ENCODE measurements at places on chromosomes 4 and X.

DNA sequence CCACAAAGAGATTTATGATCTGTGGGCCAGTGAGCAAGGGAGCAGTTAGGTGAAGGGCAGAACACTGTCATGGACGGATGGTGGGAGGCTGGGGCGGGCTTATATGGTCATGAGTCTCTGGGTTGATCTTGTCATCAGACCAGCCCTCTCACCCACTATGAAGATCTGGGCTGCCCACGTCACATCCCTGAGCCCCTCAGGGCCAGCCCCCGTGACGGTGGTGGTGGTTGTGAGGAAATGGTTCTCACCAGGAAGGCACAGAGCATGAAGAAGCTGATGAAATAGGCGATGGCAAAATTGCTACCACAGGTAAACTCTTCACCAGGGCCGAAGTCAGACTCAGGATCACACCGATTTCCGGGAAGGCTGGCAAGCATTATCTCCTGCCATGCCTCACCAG, 11.1 kb upstream of the SYP start:
- no peak for DNase-seq

- no peak for DNase-seq
These were observed 22.0 kb upstream of the EIF4E start for GRCh38 chr4:98950925-98951324.

DNA sequence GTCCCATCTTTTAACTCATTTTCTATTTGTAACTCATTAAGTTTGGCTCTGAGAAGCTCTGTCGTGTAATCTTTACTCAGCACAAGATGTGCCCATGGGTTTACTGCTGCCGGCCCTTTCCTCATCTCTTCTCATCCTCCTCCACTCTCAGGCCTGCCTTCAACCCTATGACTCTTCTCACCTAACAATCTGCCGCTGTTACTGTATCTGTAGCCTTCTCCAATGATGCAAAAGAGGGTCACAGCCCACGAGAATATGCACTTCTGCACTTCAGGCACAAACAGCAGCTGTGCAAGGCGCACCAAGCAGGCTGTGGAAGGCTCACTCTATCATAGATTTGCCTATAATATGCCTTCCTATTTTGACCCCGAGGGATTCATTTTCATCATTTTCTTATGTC, 546.5 kb upstream of the GALNTL6 start:
- no peak for DNase-seq

DNA sequence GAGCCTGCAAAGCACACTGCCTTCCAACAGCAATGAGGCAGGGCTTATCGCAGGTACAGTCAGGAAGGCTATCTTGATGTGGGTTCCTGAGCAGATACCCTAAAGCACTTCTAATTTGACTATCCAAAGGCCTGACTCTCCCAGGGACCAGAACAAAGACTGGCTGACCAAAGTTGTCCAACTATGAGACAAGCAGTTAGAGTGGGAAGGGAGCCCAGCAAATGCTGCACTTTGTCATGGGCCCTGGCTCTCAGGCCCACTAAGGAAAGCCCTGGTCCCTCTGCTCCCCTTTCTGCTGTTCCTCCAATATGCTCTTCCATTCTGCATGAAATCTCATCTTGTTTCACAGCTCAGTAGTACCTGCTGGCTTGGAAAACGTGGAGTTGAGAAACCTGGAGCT, 391.0 kb downstream of the RAB28 start:
- no peak for DNase-seq

- peak; percentile 30 for DNase-seq
These were observed 12.7 kb upstream of the RBBP7 start for GRCh38 chrX:16882702-16883486.

DNA sequence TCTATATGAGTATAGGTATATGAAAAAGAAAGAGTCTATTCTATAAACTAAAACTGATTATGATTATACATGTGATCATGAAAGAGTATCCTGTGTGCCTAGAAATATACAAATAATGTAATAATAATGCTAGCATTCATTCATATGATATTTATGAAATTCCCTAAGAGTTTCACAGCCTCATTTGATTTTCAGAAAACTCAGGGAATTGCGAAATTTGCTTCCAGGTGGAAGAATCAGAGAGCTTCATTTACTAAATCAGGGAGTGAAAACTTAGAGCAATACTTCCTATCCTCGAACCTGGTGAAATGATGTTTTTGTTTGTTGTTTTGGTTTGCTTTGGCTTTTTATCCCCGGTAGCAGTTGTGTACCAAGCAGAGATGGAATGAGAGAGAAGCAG, 1105.7 kb upstream of the SLIT2 start:
- DNase-seq, result no peak

DNA sequence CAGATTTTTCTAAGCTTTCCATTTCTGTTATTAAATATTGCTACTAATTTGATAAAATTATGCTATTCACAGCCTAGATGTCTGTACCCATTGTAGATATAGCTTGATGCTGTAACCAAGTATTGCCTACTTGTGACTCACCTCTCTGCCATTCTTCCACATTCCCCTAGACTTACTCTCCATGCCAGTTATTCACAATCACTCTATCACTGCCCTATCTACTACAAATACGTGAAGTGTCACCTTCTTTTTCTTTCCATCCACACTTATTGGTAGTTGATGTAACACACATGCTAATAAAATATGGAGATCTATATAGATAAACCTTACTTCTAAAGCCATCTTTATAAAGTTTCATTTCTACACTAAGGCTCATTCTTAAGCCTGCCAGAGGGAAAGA, 179.4 kb upstream of the PACRGL start:
- no peak for DNase-seq

DNA sequence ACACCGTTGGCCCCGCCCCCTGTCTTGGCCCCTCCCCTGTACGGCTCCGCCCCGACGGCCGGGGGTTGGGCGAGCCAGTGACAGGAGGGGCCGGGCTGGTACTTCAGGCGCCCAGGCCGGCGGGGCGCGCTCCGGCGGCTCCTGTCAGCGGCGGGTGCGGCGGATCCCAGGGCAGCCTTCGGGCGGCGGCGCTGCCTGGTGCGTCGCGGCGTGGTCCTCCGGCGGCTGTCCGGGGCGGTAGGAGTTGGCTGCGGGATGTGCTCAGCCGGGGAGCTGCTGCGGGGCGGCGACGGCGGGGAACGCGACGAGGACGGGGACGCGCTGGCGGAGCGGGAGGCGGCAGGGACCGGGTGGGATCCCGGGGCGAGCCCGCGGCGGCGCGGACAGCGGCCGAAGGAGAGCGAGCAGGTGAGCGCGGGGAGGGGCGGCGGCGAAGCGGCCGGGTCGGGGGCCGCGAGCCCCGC, at the start of gene FAM241A:
Gene FAM241A, plus strand, starts transcription at position 129 of the 464 bp plus-strand sequence. Its CDS starts 127 bp downstream, at position 256.
- DNase-seq, result peak; percentile 87

DNA sequence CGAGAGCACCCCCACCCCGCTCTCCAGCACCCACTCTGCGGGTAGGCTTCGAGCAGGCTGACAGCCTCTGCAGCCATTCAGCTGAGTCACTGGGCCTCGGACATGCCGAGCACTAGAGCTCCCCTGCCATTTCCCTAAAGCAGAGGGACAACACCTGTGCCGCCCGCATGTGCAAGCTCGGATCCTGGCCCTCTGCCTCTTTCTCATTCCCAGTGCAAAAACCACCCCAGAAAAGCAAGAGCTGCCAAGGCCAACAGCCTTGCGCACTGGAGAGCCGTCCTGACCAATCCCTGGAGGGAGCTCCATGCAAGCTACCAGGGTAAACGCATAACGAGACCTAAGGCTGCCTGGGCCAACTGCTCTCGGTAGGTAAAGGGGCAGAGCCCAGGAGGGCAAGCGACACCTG, 5.3 kb downstream of the HCFC1 start:
- no peak for DNase-seq

- no peak for DNase-seq
These were observed 175.4 kb downstream of the SH3BGRL start for GRCh38 chrX:81377329-81377728.

- DNase-seq, result no peak
These were observed 1000.6 kb downstream of the CCSER1 start for GRCh38 chr4:91127831-91128230.

- no peak for DNase-seq
These were observed 32.6 kb downstream of the STAG2 start for GRCh38 chrX:123993904-123994635.

GRCh38 chr4:15714141-15714540, 11.3 kb downstream of the BST1 start:
- no peak for DNase-seq

- DNase-seq, result no peak
These were observed 14.7 kb upstream of the SPATA4 start for GRCh38 chr4:176210101-176210500.

DNA sequence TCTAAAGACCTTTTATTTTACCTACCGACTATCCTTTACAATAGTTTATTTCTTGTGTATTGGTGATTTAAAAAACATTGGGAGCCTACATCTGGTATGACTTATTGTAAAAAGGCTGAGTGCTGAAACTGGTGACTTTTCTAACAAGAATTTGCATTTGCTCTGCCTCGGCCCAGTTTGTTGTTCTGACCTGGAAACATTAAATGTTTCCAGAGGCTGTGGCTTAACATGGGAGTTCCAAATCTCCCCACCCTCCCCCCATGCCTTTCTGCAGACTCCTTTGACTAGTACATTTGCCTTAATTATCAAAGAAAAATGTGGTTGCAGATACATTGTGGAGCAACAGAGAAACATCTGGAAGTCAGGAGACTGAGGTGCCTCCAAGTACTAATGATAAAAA, 39.8 kb downstream of the SPCS3 start:
- DNase-seq, result no peak

GRCh38 chr4:169202145-169202699, 68.5 kb downstream of the SH3RF1 start:
- no peak for DNase-seq

DNA sequence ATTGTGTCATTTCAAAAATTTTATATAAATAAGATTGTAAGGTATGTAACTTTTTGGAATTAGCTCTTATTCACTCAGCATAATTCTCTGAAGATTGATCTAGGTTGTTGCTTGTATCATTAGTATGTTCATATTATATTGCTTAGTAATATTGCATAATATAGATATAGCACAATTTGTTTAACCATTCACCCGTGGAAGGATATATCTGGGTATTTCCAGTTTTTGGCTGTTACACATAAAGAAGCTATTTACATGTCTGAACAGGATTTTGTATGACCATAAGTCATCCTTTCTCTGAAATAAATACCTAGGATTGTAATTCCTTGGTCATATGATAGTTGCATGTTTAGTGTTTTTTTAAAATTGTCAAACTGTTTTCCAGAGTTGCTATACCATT, 82.5 kb downstream of the CPEB2 start:
- no peak for DNase-seq

DNA sequence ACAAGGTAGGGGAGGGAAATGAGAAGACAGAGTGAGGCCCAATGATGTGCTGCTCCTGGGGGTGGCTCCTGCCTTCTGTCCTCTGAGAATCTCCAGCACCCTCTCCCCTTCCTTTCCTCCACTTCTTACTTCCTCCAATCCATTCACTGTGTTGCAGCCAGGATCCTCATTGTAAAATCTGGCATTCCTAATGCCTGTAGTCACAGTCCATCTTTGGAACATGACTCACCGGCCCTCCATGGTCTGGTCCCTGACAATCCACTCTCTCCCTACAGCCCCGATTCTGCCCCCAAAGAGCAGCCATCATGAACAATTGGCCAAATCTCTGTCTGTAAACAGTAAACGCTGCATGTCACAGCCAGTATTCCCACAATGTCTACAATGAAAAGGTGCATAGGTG, 72.9 kb downstream of the CLNK start:
- DNase-seq, result no peak

DNA sequence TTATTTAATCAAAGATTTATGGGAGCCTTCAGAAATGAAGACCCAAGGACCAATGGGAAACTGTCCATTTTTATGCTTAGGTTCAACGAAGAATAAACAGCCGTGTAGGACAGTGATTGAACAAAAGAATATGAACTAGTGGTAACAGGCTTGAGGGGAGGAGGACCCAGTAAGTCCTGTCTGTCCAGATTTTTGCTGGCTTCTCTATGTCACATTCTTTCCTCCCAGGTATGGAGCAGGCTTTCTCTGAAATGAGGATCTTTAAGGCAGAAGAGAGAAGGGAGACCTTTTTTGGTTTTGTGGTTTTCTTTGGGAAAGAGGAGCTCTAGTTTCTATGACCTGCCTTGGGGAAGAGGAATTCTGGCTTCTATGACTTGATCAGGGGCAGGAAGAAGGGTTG, 74.1 kb downstream of the BANK1 start:
- no peak for DNase-seq

GRCh38 chr4:141352331-141352730, 131.6 kb downstream of the ZNF330 start:
- DNase-seq, result no peak

GRCh38 chr4:73868206-73869129, 725 bp upstream of the CXCL1 start:
- no peak for DNase-seq

DNA sequence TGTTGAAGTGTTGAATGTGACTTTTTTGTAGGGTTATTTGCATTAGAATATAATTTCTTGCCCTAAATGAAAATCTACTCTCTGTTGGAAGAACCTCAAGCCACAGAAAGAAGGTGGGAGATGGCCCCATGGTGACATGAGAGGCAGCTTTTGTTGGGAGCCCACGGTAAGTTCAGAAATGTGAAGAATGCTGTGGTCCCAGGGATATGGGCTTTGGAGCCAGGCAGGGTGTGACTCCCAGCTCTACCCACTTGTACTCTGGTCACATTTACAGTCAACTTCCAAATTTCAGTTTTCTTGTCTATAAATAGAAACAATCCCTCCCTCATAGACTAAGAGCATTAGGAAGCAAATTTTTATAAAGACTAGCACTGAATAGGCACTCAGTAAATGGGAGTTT, 177.8 kb downstream of the RAB28 start:
- no peak for DNase-seq

DNA sequence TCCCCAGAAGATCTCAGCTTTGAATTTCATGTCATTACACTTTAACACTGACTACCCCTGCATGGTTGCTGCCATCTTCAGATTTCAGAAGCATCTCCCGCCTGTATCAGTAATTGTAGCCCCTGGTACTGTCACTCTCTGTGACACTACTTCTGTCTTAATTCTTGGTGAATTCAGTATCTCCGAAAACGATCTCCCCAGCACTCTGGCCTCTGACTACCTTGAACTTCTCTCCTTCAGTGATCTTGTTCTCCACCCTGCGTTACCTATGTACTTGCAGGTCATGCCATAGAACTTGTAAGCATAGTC, 53.8 kb upstream of the ABCG2 start:
- no peak for DNase-seq
